Activated T-helper 17 cell treated with anti-CD3 and anti-CD28 coated beads, Interleukin-2, amount 50 U/mL, for 72 hours (primary cell): ENCODE measurements at places on chromosomes 16 and 17.

GRCh38 chr17:40203131-40203530 lies 16.0 kb upstream of the WIPF2 start:
- ATAC-seq, result no peak

GRCh38 chr17:11643851-11644250 lies 45.6 kb downstream of the DNAH9 start:
- ATAC-seq, result no peak

GRCh38 chr16:87233928-87234327 lies 83.3 kb downstream of the C16orf95 start:
- no peak for ATAC-seq

DNA sequence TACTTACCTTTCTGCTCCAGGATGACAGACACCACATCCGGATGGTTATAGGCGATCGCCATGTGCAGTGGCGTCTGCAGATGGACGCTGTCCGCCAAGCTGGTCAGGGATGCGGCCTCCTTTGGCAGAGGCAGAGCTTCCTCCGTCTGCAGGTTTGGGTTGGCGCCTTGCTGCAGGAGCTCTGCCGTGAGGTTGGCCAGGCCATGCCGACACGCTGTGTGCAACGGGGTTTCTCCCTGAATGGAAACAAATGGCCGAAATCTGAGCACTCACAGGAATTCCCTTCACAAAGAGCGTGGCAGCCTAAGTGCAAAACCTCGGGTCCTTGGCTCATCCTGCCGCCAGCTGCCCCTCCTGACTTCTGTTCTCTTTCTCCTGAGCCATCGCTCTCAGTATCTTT lies 41.8 kb downstream of the CYB5D2 start:
- ATAC-seq, result no peak

DNA sequence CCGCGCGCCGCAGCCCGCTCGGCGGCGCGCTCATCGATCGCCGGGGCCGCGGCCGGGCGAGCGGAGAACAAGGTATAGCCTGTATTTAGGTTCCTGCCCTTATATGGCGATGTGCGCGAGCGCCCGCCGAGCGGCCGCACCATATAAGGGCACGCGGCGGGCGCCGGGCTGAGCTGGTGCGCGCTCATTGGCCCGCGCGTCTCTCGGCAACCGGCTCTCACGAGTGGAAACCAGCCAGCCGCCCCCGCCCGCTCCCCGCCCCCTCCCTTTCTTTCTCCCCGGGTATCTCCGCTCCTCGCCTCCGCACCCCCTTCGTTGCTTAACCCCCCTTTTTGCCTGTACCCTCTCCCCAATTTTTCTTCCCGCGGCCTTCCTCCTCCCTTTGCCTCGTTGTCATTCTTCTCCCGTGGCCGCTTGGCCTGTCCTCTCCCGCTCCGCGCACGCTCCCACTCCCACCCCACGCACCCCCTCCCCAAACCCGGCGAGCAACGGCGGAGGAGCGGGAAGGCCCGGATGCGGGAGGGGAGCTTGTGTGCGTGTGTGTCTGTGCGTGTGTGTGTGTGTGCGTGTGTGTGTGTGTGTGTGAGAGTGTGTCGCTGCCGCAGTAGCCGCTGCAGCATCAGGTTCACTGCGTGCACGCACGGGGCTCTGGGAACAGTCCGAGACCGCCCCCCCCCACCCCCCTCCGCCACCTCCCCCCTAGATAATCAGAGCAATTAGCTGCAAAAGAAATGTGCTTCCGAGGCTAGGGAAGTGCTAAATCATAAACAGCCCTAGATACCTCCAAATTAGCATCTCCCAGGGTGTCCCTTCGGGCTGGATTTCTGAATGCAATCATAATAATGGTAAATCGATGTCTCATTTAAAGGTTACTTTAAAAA lies 13.5 kb upstream of the CBX8 start:
- peak; percentile 96 for ATAC-seq

DNA sequence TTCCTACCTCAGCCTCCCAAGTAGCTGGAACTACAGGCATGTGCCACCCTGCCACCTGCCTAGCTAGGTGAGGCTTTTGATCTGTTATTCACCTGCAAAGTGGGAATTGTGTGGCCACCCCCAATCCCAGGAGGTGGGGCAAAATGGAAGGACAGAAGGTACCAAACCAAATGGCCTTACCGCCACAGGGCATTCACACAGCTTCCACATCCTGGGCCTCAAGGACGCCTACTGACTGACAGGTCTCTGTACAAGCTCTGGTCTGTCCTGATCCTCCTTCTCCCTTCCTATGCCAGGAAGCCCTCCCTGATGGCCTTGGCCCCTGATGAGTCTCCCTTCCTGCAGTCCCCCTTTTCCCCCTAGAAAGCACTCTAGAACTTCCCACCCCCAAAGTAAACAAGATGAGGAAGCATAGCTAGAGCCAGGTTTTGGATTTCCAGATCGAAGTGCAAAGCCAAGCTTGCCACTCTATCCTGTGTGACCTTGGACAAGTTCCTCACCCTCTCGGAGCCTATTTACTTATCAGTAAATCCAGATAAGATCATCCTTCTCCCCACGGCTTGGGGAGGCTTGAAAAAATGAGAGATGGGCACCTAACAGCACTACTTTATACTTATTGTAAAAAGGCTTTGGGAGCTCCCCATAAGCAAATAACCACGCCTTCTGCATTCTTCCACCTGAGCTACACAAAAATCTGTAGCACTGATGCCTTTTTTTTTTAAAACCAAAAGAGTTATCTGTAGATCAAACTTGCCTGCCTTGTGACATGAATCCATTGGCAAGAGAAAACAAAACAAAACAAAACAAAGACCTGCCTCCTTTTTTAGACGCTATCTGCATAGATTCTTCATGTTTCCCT lies 4.5 kb downstream of the PLLP start:
- ATAC-seq, result no peak

DNA sequence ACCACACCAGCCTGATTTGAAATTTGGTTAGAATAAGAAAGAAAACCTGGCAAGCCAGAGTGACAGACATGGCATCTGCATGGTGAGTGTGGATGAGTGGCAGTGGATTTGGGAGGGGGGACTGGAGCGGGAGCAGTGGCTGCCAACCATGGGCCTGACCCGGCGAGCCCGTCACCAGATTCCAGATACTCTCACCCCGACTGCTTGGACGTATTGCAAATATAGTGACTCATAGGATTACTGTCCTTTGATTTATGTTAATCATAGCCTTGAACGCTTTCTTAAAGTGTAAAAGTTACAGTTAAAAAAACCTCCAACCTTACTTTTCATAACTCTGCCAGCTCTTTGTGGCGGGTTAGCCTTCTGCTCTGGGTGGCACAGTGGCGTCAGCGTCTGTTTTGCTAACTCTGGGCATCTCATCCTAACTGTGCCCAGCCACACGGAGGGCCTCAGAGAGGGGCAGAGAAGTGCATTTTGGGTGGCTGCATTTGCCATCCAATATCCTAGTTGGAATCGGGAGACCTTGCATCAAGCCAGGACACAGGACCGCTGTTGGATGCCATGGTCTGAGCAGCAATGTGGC lies 26.8 kb upstream of the FOXK2 start:
- ATAC-seq, result no peak

- ATAC-seq, result peak; percentile 13
These were observed 22.8 kb downstream of the TADA2A start for GRCh38 chr17:37429453-37429852.

- ATAC-seq, result no peak
These were observed 38.2 kb downstream of the USP32 start for GRCh38 chr17:60353773-60354172.

GRCh38 chr16:53507464-53508179 lies 4.6 kb upstream of the AKTIP start:
- no peak for ATAC-seq

GRCh38 chr17:45386178-45386577 lies 46.5 kb downstream of the ARHGAP27 start:
- no peak for ATAC-seq

- ATAC-seq, result no peak
These were observed 20.7 kb downstream of the UBN1 start for GRCh38 chr16:4868026-4868425.

DNA sequence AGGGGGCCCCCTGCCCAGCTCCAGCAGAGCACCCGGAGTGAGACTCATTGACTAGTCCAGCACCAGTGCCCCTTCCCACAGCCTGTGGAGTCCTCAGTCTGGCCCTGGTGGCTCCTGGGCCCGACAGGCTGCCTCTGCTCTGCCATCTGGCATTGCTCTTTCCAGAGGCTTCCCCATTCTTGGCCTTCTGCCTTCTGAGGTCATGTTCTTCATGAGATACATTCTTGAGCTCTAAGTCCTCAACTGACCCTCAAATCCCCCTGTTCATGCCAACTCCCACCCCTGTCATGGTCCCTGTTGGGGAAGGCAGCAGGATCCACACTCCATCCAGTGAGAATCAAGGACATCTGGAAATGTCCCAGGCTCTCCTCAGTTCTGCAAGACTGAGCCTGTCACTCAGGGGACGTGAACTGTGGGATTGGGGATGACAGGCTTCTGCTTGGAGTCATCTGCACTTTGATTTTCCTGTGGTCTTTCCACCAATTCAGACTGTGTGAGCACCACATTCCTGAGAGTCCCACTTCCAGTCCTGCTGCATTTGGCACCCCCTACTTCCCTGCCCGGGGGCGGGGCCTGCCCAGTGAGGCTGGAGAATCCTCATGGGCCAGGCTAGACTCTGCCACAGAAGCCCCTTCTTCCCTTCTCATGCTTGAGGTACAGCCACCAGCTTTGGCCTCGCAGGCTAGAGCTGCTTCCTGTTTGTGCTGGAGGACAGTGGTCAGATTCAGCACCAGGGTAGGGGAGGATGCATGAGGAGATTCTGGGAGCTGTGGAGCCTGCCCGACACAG lies 2.7 kb downstream of the TRPV2 start:
- no peak for ATAC-seq

GRCh38 chr16:65608455-65608854 lies 486.6 kb upstream of the CDH11 start:
- no peak for ATAC-seq
